ENCODE measurements at places on chromosomes 1 and 21.

- DNase-seq: no peak
Measured at GRCh38 chr21:32946654-32947053, 79.1 kb upstream of the OLIG2 start.

DNA sequence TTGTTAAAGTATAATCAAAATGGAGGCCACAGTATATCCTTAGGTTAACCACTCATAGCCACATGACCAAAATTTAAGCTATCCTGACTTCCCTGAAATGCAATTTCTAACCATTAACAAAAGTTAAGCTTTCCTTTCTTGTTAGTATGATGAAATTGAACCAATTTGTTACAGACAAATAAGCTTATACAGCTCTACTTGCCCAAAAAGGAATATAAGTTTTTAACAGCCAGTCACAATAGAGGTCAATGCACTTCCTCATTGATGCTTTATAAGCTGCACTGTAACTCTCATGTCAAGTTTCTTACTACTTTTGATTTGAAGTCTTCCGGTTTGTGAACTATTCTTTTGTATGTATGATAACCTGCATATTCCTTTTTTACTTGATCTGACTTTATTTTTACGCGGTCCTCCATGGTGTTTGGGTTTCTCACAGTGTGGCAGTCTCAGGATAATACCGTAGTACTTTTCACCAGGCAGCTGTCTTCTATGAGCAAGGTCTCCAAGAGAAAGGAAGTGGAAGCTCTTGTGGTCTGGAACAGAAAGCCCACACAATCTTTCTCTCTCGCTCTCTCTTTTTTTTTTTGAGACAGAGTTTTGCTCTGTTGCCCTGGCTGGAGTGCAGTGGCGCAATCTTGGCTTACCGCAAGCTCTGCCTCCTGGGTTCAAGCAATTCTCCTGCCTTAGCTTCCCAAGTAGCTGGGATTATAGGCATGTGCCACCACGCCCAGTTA, 331.6 kb downstream of the SRGAP2C start:
- DNase-seq: no peak

- no peak for DNase-seq
Measured at GRCh38 chr1:176469450-176470010, 6.6 kb downstream of the PAPPA2 start.

- DNase-seq: no peak
Measured at GRCh38 chr1:94719926-94720793, 100.0 kb upstream of the SLC44A3 start.

- no peak for DNase-seq
Measured at GRCh38 chr1:156064615-156065014, 3.7 kb downstream of the RAB25 start.

GRCh38 chr1:174497478-174497877, 49.7 kb downstream of the GPR52 start:
- DNase-seq: no peak

DNA sequence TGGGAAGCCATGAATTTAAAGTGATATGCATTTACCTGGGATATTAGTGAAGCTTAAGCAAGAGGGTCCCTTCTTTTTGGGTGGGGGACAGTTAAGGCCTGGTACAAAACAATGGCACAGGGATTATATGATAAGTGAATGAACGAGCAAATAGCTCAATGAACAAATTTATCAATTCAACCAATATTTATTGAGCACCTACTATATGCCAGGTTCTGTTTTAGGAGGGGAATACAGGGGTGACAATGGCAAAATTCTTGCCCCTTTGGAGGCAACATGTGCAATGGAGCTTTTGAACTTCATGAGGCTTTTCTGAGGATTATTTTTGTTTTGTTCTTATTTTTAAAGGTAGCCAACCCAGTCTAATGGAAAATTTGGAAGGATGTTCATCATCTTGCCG, 68.2 kb downstream of the FOXD2 start:
- no peak for DNase-seq

DNA sequence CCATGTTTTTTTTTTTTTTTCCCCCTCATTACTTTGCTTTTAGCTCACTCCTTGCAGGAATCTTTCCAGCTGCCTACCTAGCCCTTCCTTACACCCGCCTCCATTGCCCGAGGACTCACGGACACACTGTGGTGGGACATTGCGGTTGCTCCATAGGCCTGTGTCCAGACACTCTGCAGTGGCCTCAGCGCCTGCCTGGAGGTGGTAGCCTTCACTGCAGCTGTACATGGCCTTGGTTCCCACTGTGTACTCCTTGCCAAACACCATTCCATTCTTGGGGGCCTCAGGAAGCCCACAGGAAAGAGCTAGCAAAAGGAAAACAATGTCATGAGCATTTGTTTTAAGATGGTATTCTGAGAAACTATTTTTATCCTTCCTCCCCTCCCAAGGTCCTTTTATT, 99.9 kb downstream of the ZSCAN20 start:
- no peak for DNase-seq

GRCh38 chr1:186289943-186290545, 85.0 kb downstream of the TPR start:
- no peak for DNase-seq

- no peak for DNase-seq
Measured at GRCh38 chr1:64019818-64020217, 183.6 kb upstream of the UBE2U start.

- DNase-seq: peak; percentile 38
Measured at GRCh38 chr1:42282867-42283583, 52.0 kb downstream of the FOXJ3 start.

DNA sequence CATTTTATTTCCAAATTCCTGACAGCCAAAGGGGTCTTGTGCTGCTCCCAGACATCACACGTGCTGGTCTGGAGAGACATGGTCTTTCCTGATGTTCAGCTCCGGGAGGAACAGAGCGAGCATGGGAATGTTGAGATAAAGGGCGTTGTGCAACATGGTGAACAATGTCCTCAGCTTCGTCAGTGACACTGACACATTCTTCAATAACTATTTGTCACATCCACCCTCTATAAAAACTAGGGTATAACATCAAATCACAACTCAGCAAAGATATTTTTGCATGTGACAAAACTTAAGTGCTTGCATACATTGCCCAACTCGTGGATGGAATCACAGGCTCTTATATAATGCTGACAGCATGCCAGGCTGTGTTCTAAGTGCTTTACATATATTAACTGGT, 42.4 kb upstream of the GRHL3 start:
- DNase-seq: no peak

DNA sequence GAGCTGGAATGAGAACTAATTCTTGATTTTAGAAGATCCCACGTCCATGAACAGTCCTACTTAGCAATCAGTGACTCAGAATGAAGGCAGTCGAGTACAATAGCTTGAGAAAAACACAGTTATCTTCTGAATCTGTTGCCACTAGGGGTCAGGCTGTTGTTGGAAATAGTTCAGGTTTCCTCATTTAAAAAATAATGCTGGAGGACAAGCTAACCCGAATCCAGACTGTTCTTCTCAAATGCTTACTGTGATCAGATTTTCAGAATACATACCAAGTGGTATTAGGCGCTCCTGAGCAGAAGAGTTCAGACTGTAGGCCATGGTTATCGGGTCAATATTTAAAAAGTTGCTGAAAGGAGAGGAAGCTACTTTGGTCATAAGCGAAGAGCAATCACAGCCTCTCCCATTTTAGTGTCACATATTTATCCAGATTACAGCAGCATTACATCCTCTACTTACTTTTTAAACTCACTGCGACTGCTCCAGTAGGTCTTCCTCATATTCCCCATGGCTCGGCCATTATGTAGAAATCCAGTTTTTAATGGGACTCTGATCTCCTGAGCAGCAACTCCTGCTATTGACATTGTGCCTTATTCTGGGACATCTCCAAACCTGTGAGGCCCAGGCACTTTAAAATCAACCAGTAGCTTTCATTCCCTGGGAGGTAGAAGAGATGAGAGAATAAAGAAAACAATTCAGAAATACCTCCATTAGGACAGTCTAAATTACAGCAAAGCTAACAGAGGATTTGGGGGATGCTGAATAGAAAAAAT, 10.9 kb downstream of the ERRFI1 start:
- DNase-seq: peak; percentile 59

- DNase-seq: no peak
Measured at GRCh38 chr1:40976952-40977690, 2.4 kb upstream of the CTPS1 start.

GRCh38 chr1:160149716-160150115, 1.7 kb upstream of the ATP1A4 start:
- no peak for DNase-seq

DNA sequence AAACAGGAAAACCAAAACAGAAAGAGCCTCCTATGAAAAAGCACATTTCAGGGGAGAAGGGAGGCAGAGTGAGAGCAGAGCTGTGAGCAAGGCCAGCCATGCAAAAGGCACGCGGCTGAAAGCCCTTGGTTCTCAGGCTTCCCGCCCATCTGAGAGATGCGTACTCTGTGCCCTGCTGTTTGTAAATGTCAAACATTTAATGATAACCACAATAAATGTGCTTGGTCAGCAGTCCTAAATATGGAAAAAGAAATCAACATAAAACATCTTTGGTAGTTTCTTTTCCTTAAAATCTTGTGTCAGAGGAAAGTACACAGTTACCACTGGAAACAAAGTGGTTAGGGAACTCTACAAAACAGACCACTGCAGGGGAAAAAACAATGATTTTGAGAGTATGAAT, 283.1 kb downstream of the DSCAM start:
- DNase-seq: no peak
